Stimulated activated CD4-positive, alpha-beta T cell treated with anti-CD3 and anti-CD28 coated beads, TNF-alpha, amount 100 ng/mL, for 48 hours (primary cell): ENCODE measurements at places on chromosomes 2 and 18.

- DNase-seq = no peak
Measured at GRCh38 chr2:238241970-238242369, 2.1 kb upstream of the HES6 start.

DNA sequence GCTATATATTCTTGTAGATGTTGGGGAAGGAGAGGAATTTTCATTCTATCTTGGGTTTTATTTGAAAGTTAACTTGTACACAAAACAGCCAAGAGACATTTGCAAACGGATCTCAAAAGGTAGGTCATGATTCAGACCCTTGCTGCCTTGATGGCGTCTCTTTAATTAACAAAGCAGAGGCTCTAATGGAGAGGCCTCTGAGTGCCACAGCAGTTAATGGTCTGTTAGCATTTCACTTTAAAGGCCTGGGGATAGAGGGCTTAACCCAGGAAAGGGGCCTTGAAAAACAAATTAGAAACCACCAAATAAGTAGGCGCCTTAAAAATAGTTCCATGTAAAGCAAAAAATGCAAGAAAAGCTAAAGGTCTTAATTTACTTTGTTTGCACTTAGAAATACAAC is 836.9 kb upstream of the CELF4 start:
- no peak for DNase-seq

DNA sequence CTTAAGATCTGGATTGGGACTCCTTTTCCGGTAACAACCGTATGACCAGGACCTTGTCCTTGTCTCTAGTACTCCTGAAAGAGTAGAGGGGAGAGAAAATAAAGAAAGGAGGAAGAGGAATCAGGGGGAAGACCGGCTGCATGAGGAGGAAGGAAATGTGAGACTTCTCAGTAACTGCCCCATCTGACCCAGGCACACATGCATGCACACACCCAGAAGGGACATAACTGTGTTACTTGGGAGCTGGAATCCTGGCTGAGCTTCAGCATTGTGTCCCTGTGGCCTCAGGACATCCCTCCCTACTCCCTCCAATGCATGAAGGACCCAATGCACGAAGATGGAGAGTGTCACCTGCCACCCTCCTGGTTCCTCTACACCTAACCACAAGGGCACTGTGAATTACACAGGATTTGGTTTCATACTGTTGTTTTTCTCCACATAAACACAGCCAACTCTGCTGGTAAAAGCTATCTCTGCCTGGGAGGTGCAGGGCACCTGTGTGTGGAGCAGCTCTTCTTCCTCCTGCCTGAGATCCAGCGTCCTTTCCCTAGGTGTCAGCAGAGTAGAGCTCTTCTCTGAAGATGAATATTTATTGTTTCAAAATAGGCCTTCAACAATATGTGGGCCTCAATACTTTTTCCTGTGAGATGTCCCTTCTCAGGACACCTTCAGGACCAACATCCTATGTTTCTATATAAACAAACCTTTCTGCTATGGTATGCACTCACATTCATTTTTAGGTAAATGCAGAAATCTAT is 574.1 kb upstream of the ID2 start:
- no peak for DNase-seq

GRCh38 chr2:64950226-64951160 is 38.7 kb upstream of the SLC1A4 start:
- no peak for DNase-seq

GRCh38 chr2:179247318-179248023 is 17.2 kb downstream of the SESTD1 start:
- no peak for DNase-seq

- DNase-seq = no peak
Measured at GRCh38 chr18:48135436-48135966, 205.0 kb upstream of the SMAD2 start.

- DNase-seq = no peak
Measured at GRCh38 chr18:32956591-32957315, 183.9 kb upstream of the KLHL14 start.

DNA sequence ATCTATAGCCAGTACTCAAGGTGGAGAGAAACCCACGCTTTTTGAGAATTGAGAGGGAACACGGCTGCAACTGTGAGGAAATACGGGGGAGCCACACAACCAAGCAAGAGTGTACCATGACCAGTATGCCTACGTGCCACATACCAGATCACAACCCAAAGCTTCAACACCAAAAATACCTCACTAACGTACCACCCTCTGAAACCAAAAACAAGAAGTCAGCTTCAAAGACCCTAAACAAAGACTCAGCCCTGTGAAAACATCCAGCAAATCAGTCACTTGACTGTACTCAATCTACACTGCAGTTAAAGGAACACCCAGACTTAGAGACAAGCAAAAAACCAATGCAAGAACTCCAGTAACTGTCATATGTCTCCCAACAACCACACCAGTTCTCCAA is 17.0 kb downstream of the RNU4ATAC start:
- DNase-seq = no peak

GRCh38 chr2:157611110-157611509 is 17.6 kb downstream of the ACVR1C start:
- DNase-seq = no peak

DNA sequence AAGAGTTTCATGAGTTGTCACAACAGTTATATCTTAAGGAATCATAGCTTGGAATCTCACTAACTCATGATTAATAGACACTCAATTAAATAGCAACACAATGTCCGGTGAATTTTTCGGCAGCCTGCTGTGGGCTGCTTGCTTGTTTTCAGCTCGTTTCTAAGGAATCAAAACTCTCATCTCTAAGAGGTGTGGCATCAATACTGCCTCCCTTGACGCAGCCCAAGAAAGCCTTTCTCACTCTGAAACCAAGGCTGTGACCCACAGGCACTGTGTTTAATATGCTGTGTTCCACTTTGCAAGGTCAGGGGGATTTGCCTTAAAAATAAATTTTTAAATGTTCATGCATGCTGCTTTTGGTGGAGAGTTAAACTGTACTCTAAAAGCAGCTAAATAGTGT is 5.4 kb downstream of the DCC start:
- no peak for DNase-seq

DNA sequence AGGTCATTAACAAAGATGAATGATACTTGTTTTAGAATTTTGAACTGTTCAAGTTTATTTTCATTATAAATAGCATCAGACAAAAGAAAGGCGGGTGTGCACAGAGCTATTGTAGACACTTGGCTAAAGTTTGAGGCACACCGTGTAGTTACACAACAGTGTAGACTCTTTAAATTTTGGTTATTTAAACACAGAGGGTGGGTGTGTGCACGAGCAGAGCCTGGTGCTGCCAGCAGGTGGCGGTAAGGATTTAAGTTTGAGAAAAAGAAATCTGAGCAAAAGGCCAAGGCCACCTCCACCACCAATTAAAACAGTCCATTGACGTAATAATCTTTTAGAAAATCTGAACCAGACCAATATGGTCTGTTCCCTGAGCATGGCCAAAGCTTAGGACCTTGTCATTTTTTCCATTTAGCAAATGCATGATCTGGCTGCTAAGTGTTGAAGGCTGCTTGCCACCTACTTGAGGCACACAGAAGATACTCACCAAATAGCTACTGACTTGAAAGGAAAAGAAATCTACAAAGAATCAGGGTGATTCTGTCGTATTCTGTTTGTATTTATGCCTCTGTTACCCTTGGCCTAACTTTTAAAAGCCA is 14.3 kb downstream of the COPS7B start:
- DNase-seq = peak; percentile 52

- no peak for DNase-seq
Measured at GRCh38 chr2:234953116-234954031, 1.6 kb downstream of the SH3BP4 start.

GRCh38 chr18:8876887-8877286 is 171.5 kb downstream of the MTCL1 start:
- DNase-seq = no peak

DNA sequence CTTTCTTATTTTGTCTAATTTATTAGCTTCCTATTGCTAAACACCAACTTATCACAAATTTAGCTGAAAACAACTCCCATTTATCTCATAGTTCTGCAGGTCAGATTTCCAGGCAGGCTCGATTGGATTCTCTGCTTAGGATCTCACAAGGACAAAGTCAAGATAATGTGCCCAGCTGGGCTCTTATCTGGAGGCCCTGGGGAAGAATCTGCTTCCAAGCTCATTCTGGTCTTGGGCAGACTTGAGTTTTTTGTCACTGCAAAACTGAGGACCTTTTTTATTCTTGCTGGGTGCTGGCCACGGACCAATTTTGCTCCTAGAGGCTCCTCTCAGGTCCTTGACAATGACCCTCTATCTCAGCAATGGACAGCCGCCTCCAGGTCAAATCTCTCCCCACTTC is 215.5 kb downstream of the TRIB2 start:
- no peak for DNase-seq

- DNase-seq = no peak
Measured at GRCh38 chr2:158392687-158393086, 63.9 kb downstream of the CCDC148 start.

DNA sequence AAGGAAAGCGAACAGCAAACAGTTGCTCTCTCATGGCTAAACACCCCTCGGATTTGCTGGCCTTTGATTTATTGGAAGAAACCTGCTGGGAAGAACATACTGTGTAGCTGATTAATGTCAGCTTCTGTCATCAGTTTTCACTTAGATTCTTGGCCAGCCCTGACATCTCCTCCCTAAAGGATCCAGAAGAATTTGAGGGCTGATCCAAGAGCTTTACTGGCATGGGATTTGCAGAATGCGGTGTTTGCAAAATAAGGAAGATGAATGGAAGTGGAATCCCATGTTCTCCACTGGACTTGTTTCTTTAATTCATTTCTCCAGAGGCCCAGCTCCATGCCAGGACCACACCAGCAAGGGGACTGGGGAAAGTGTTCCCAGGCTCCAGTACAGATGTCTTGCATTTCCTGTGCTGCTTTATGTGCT is 80.5 kb downstream of the RDH14 start:
- DNase-seq = no peak

- no peak for DNase-seq
Measured at GRCh38 chr2:12847694-12848575, 131.2 kb downstream of the TRIB2 start.

DNA sequence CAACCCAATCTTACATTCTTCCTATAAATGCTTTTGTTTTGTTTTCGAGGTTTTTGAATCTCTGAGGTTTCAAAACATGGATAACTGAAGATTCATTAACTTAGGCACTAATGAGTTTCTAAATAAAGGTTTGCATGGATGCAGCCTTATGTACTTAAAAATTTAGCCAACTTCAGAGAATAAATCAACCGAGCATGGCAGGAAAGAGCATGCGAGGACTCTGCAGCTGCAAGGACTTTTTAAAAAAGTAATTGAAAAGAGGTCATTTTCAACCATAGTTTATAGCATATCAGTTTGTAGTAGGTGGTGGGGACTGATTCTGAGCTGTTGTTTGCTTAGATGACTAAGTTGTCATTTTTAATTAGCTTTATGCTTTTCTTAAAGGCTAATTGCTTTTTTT is 567.0 kb upstream of the ZEB2 start:
- no peak for DNase-seq

- DNase-seq = no peak
Measured at GRCh38 chr18:51097021-51097822, 67.2 kb downstream of the SMAD4 start.

DNA sequence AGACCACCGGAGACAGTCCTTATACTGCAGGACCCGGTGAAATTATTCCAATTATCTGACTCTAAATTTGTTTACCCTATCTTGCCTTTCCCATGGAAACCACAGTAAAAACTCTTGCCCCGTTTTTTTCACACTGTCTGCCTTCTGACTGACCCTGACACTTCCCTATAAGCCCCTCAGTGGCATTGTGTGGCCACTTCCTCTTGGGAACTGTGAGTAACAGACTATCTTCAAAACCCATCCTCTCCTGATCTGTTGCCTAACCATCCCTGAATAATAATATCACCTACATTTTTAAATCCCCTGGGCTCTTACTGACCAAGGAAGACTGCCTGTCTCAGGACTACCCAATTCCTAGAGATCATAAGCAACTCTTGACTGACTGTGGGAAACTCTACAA is 42.6 kb upstream of the RNF152 start:
- DNase-seq = no peak

DNA sequence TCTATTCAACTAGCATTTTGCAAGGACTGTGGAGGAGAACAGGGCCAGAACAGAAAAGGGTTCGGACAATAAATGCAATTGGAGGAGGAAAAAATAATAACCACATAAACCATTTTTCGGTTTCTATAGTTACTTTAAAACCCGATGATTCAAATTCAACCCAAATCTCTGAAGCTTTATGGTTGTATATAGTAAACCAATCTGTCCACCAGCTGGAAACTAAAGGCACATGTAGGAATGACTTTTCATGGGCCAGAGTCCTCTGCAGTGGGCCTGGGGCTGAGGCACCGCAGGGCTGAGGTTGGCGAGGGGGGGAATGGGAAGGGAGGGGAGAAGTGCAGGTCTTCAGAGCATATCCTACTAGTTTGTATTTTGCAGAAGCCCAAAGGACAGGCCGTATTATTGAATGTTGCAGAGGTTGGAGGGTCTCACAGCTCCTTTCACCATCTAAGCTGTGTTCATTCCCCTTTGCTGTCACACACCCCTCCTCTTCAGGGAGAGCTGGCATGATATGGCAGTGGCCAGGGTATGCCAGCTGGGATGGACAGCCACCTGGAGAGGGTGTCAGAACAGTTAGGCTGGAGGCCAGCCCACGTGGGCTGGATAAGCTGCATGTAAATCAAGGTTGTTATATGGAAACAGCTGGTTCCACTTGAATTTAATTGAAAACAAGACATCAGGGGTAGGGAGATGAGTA is 267.1 kb downstream of the PRKCE start:
- no peak for DNase-seq

DNA sequence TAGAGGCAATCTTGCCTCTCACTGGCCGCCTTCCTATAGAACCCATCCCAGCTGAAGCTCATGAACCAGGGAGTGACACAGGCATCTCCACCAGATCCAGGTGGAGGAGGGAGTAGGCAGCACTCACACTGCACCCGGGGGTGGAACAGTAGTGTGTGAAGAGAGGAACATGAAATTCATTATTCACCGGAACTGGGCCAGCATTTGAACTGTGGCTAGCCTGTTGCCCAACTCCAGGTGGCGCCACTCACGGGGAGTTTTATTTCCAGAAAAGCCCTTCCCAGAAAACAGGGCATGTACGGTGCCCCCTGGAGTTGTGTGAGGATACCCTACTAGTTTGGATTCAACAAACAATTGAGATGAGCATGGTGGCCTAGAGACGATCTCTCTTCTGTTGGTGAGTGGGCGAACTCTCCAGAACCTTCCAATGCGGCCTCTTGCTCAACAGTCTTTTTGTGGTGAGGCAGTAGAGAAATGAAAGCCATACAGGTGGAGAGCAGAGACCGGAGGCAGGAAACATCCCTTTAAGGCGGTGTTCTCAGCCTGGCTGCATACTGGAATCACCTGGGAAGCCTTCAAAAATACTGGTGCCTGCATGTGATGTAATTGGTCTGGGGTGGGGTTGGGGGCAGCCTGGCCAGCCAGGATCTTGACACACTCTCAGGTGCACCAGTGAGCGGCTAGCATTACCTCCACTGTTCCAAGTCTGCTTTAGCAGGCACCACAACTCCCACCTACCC is 73.5 kb upstream of the NEDD4L start:
- no peak for DNase-seq
